ENCODE measurements at places on chromosomes 3 and 15. TPM values are rescaled to one million over a fixed set of nuclear protein-coding genes. Genes with fewer than 3 reads are reported as not detected.

The PYGO1 gene
- 8.7 TPM for total RNA-seq

The GOLGA6L4 gene
- 6.0 TPM for total RNA-seq

The TTLL13 gene
- total RNA-seq = 0.60 TPM

The MB21D2 gene
- total RNA-seq = 6.3 TPM

DNA sequence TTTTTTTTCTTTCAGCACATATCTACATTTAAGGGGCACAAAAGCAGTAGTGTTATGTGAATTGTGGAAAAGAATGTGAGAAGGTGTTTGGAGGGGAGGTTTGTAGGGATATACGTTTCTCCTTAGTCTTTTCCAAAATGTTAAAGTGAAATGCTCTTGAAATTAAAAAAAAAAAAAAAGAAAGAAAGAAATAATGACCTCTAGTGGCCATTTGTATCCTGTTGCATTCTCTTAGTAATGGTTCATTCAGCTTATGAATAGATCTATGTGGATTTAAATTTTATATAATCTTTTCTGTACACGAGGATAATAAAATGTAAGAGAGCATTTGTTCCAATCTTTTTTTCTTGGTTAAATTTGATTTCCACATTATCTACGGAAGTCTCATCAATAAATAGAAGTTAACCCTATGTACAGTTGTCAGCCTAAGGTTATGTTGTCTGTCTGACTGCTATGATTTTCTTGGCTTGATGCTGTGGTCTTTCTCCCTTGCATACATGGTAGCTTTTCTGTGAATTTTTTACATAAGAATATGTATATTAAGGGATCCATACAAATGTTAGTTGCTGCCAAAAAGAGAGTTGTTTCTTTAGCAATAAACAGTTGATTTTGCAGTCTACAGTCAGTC, 1.7 kb downstream of the P2RY13 start:
- no peak for DNase-seq

DNA sequence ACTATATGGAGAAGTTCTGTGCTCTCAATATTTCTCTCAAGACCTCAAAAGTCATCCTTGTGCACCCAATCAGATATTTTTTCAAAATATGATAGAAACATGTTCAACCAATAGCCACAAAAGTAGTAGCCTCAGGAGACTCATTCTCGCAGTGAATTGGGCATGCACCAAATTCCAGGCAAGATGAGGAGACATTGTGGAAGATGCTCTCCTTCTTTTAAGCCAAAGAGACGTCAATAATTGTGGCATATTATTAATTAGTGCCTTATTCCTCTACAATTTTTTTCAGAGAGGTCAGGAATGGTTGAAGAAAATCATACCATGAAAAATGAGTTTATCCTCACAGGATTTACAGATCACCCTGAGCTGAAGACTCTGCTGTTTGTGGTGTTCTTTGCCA, at the start of gene OR5K2:
Gene OR5K2, plus strand, starts transcription at position 301 of the 400 bp plus-strand sequence. Its CDS starts 0 bp downstream, at position 301.
- DNase-seq = no peak

- DNase-seq = no peak
Measured at GRCh38 chr3:54168451-54168850, 46.1 kb downstream of the CACNA2D3 start.

DNA sequence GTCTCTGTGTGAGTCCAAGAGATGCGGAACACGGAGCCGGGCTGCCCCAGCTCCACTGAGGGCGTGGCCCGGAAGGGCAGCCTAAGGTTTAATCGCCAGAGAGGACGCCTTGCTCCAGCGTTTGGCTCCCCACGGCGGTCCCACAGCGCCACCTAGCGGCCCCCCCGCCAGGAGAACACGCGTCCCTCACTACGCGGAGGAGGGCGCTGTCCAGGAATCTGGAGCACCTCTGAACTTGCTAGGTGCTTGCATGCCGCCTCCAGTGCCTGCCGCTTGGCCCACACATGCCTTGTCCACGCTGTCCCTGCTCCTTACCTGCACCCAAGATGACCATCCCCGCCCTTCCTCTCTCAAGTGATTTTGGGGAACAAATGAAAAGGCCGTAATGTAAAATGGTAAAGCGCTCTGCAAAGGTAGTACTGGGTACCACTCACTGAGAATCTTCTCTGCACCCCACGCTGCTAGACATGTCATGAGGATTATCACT, 14.4 kb upstream of the MRPS22 start:
- DNase-seq = peak; percentile 61

GRCh38 chr3:116476691-116477090, 31.4 kb upstream of the LSAMP start:
- DNase-seq = no peak

DNA sequence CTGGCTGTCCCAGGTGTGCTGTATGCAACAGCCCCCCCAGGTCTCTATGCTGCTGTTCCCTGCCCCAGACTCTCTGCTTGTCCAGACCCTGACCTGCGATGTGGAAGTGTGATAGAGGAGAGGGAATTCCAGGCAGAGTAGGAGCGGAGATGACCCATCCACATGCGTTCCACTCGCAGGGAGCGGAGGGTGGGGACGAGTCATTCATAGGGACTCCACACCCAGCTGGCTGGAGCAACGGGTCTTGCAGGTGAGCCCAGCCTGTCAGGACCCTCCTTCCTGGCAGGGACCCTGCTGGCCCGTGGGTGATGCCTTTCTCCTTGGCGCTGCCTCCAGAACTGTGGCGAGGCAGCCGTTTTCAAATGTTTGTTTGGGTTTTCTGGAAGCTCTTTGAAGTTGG, 58.8 kb downstream of the CEMIP start:
- no peak for DNase-seq

GRCh38 chr3:176814285-176814684, 383.0 kb downstream of the TBL1XR1 start:
- peak; percentile 47 for DNase-seq

GRCh38 chr3:45409369-45409768, 21.0 kb downstream of the LARS2 start:
- no peak for DNase-seq

DNA sequence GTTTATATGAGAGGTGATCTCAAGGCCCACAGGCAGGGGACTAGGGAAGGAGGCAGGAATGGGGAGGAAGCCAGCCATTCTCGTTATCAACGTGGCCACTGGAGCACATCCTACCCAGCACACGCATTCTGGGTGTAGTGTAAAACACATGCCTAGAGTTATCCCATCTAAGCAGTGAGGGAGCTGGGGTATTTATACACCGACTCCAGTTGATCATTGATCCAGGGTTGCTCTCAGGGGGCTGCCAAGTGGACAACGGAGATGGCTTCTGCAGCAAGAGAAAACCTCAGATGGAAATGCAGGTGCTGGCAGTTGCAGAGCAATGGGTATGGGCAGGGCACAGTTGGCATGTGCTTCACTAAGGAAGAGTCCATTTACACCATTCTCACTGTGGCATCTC, 30.4 kb upstream of the SYNM start:
- no peak for DNase-seq

GRCh38 chr3:129610276-129610675, 3.8 kb upstream of the PLXND1 start:
- no peak for DNase-seq

GRCh38 chr3:111607240-111607920, 12.2 kb upstream of the ZBED2 start:
- DNase-seq = no peak

DNA sequence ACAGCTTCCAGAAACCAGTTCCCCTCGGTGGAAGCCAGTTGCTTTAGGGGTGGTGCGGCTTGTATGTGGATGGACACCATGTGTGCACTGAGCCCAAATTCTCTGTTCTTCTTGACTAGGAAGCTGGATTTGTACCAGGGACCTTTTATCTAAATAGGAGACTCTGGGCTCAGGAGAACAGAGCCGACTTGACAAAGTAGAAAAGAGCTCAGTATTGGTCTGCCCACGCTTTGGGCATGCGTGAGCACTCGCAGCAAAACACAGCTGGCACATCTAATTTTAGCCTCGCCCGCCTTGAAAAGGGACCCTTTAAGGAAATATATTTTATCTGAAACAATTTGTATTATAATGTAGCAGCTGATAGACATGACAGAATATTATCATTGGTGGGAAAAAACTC, 1.1 kb upstream of the RBMS3 start:
- no peak for DNase-seq

All from tibial nerve (tissue), 4 donors.